ENCODE measurements at places on chromosomes 16 and 17. TPM values are rescaled to one million over a fixed set of nuclear protein-coding genes. Genes with fewer than 3 reads are reported as not detected.

HSD3B7 gene
- polyA plus RNA-seq = 9.8 TPM

GRCh38 chr17:10226930-10227695, 28.7 kb upstream of the GAS7 start:
- DNase-seq = no peak

DNA sequence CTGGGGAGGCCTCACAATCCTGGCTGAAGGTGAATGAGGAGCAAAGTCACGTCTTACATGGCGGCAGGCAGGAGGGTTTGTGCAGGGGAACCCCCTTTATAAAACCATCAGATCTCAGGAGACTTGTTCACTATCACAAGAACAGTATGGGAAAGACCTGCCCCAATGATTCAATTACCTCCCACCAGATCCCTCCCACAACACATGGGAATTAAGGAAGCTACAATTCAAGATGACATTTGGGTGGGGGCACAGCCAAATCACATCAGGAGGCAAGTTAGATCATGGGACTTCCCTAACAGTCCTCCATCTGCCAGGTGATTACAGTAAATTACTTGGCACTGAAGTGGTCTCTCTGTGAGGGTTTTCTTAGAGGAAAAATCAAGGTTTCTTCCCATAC, 5.3 kb downstream of the TMEM114 start:
- DNase-seq = no peak

DNA sequence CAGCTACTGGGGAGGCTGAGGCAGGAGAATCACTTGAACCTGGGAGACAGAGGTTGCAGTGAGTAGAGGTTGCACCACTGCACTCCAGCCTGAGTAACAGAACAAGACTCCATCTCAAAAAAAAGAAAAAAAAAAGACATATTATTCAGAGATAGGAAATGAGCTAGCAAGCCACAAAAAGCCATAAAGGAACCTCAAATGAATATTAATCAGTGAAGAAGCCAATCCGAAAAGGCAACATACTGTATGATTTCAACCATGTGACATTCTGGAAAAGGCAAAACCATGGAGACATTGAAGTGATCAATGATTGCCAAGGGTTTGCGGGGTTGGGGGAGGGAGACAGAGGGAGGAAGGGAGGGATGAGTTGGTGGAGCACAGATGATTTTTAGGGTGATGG, 8.4 kb upstream of the EXOC7 start:
- no peak for DNase-seq

- DNase-seq = no peak
Observed at GRCh38 chr16:49857423-49858181, 1.7 kb upstream of the ZNF423 start.

Measured in muscle of back (tissue), 13 donors.